ENCODE measurements at places on chromosomes 11 and 22.

GRCh38 chr11:120681434-120682331, 170.1 kb downstream of the GRIK4 start:
- no peak for DNase-seq

DNA sequence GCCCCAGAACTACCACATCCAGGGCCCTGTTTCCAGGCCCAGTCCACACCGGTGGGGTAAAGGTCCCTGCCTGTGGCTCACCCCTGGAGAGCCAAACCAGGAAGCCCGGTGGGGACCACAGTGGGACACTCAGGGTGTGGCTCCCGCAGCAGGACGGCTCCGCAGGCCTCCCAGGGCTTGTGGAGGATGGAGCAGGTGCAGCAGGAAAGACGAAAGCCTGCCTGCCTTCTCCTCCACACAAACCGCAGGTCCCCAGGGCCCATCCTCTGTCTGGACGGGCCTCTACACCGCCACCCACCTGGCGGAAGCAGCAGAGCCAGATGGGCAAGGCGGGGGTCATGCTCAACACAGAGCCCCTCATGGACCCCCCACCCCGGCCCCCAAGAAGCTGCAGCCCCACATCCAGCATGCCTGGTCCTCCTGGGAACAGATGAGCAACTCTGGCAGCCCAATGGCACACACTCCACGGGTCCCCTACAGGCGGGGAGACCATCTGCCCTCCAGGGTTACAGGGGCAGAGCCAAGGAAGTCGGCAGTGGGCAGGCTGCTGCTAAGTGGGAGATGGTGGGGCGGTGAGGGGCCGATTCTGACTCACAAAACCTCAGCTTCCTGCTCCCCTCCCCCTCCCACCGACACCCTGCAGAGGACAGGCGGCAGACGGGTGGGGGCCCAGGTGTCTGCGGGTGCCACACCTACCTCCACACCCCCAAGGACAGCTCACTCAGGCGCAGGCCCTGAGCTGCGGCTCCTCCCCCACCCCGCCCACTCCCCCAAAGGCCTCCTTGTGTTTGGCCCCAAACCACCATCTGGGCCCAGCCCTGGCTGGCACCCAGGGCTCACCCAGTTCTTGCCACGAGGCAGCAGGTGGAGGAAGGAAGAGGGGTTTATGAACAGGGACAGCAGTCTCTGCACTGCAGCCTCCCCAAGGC, 5.2 kb downstream of the SBF1 start:
- peak; percentile 72 for DNase-seq

GRCh38 chr11:2691991-2692875, 7.6 kb downstream of the KCNQ1OT1 start:
- DNase-seq: peak; percentile 15

GRCh38 chr11:57566005-57566904, 1.2 kb downstream of the UBE2L6 start:
- peak; percentile 61 for DNase-seq

DNA sequence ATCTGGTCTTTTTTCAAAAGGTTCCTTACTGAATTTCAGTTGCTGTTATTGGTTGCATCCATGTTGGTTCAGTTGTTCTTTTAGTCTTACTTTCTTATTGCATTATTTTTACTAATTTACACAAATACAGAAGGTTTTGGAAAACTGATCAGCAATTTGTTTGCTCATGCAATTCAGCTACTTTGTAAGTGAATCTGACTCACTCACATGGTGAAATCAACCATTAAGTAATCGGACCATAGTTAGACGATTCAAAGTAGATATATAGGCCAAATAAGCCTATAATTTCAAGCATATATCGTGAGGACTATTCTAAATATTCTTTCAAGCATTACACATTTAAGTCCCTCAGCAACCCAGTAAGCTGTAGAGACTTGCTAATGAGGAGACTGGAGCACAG, 41.7 kb downstream of the CCDC83 start:
- DNase-seq: no peak

DNA sequence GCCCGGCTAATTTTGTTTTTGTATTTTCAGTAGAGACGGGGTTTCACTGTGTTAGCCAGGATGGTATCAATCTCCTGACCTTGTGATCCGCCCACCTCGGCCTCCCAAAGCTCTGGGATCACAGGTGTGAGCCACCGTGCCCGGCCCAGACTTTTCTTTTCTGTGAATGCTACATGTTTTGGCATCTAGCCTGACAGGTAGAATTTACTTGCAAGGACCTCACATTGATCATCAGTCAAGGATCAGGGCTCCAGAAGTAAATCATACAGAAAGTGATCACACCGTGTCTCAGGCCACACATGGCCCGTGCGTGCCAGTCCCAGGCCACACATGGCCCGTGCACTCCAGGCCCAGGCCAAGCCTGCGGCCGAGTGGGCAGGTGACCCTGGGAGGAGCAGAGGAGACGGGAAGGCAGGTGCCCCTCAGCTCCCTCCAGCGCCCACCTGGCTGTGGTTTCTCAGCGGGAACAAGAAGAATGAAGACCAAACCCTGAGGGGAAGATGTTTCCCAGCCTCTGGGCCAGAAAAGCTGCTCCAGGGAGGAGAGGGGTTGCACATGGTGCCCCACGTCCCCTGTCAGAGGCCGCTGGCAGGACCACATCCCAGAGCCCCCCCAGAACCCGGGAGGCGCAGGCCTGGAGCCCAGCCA, 76.2 kb downstream of the BRD1 start:
- no peak for DNase-seq

DNA sequence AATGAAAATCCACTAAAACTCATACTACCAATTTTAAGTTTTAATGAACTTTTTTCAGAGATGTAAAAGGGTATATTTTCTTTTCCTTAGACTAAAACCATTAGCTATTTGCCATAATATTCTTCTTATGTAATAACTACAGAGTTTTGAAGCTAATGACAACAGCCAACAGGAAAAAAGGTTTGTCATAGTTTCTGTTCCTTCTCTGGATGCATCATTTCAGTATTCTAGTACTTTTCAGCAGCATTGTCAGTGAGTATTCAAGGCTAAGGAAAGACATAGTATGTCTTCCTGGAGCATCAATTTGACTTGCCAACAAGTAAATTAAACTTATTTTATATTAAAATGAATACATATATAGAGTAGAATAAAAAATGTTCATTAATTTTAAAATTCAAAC, 166.0 kb downstream of the METTL15 start:
- no peak for DNase-seq

DNA sequence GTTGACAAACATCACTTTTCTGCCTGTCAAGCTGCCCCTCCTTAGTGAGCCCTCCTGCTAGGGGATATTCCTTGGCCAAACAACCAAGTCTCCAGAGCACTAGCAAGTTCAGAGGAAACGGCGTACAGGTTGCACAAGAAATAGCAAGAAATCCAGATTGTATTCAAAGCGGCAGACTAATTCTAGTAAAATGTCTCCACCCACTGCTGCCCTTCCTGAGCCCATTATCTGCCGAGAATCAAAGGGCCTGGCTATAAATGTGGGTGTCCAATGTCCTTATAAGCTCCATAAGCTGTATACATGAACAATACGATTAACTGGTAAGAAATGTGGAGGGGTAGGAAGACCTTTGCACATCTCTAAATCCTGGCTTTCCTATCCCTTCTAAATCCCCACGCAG, 44.0 kb upstream of the AKIP1 start:
- peak; percentile 56 for DNase-seq

GRCh38 chr11:5593146-5593545, 3.3 kb upstream of the TRIM6 start:
- no peak for DNase-seq

DNA sequence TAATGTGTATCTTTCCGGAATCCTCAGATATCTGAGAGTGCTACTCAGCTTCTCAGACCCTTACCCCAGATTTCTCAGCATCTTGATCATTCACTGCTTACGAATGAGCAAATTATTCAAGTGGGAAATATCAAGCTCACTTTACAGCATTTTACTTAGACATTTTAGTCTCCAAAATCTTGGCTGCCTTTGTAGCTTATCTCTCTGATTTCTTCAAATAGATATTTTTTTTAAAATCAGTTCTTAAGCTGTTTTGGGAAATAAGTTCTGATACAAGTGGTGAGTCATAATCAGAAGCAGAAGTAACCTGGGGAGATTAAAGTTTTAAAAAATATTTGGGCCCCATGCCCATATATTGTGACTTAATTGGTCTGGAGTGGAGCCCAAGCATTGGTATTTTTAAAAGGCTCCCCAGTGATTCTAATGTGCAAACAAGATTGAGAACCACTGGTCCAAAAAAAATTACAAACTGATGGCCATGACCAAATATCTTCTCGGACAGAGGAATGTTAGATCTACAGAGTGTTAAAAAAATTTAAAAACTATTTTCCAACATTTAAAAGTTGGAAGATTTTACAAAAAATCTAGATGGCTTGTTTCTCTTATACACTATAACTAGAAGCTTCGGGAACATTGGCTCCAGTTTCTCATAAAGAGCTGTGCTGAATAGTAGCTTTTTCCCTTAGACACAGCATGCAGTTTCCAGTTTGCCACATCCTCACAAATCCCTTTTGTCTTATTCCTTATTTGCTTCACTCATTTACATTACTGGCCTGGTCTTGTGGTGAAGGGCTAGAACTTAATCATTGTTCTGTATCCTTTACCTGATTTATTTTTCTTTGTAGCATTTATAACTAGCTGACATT, 87.8 kb upstream of the BMAL1 start:
- no peak for DNase-seq

GRCh38 chr11:2415601-2416380, 15.2 kb downstream of the TSSC4 start:
- no peak for DNase-seq
